NCI-H2107 (cell line): ENCODE measurements at places on chromosomes 4 and X.
A peak's percentile ranks its signal among the peaks of the same experiment; 100 is the strongest.

- DNase-seq: no peak
Observed at GRCh38 chr4:113013751-113014150, 35.7 kb upstream of the ANK2 start.

DNA sequence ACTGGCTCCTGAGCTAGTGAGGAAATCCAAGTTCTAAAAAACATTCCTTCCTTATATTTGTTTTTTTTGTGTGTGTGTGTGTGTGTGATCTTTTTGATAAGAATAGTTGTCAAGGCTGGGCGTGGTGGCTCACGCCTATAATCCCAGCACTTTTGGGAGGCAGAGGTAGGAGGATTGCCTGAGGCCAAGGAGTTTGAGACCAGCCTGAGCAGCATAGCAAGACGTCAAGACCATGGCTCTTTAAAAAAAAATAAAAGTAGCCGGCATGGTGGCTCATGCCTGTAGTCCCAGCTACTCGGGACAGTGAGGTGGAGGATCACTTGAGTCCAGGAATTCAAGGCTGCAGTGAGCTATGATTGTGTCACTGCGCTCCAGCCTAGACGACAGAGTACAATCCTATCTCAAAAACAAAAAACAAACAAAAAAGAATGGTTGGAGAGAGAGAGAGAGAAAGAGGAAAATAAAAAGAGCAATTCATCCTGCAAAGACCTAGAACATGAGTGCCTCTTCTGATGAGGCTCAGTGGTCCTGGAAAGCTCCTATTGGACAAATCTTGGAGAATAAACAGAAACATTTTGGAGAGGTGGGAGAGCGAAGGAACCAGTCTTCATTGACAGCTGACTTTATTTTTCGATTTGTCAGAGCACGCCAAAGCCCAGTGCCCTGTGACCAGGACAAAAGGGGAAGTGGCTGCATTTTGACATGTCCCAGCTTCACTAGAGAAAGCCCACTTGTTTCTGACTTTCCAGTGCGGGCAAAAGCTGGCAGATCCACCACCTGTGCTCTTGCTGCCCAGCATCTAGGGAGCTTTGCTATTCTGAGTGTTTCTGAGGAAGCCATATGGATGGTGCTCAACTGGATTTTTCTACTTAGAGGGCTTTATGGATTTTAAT lies 244.7 kb downstream of the PALLD start:
- no peak for DNase-seq

DNA sequence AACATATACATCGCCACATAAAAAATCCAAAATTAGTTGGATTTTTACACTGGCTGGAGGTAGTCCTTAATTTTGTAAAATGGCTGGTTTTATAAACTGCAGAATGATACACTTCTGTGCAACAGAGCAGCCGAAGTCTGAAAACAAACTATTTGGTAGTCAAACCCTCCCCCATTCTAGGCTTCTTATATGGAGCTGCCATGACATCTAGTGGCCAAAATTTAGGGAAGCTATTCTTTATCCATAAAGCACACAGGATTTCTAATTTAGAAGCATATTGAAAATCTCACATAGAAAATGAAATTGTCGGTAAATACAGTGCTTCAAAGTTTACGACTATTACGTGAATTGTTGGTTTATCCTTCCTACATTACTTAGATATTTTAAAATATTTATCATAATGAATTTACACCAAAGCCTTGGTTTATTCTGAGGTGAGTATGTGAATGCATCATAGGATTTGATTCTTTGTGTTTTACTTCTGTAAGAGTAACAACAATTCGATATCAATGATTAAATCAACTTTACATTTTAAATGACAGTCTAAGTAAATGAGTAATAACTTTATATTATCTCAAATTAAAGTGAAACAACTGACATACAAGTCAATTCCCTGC lies 113.4 kb upstream of the FAM241A start:
- DNase-seq: no peak

DNA sequence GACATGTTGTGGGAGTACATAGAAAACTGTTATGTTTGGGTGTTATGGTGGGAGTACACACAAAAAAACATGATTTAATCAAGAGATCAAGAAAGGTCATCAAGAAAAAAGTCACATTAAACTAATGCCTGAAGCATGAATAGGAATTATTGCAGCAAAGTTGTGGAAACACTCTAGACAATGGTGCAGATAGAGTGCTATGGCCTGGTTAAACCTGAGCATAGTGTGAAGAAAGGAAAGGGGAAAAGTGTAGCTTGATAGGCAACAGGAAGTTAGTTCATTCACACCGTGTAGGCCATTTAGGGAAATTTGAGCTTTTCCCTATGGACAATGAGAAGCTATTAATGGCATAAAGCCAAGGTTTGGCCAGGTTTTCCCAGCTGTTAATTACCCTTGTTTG lies 162.1 kb upstream of the EMCN start:
- DNase-seq: no peak

DNA sequence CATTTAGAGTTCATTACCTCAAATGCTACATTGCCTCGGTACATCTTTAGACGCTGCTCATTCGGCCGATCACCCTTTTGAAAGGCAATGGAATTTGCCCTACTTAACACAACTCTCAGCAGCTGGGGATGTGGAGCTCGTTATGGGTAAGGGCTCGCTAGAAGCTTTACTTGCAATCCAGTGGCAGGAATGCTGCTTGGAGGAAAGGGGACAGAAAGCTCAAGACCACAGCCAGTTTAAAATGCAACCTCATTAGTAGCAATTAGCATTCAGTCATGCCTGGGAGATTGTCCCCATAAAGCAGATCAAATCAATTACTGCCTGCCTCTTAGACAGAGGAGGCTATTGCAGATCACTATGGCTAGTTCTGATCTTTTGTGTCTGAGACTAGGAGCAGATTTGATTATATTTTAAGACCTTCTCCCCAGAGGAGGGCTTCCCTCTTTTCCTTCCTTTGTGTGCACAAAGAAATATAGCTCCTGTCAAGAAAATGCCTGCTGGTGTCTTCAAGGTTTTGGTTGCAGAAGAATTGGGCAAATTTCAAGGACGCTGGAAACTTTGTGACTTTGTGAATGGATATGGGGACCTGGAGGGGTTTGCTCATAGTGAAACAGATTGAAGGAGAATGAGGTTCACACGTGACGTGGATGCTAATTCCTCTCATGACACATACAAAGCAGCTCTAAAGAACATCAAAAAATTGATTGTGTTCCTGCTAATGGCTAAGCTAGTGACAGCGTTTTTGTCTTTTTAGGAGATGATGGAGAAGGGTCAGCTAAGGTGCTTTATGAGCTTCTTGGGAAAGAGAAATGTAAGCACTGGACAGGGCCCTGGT lies 237.5 kb upstream of the GLRA2 start:
- DNase-seq: no peak

DNA sequence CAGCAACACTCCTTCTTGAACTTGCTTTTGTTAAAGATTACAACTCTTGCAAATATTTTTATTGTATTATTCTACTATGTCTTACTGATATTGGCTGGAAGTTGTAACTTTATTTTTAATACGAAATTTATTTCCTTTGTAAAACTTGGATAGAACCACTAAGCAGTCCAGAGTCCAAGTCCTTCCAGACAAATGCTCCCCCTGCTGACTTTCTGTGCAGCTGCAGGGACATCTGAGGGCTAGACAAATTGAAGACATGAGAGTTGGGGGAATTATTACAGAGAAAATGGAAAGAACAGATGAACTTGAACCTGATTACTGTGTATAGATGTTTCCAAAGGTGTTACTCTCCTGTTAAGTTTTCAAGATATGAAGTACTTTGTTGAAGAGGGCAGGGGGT lies 238.8 kb downstream of the GRIA3 start:
- DNase-seq: no peak

- DNase-seq: peak; percentile 62
Observed at GRCh38 chr4:87006676-87007527, 72.1 kb downstream of the AFF1 start.

- no peak for DNase-seq
Observed at GRCh38 chr4:59647011-59647410, 1553.1 kb upstream of the ADGRL3 start.

DNA sequence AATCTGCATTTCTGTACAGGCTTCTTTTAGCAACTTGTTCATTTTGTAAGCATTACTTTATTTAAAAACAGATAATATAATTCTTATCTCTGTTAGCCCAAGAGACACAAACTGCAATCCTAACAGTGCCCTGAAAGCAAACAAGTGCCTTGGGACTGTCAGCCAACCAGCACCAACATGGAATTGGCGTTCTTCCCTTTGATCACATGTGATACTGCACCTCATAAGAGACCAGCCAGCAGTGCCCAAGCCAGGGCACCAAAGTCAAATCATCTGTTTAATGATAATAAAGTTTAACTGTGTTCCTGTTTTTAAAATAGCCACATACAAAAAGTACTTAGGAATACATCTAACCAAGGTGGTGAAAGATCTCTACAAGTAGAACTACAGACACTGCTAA lies 223.2 kb downstream of the PRDM5 start:
- DNase-seq: no peak
